Thymus (tissue), 14 donors: ENCODE measurements at places on chromosomes 2 and 18. TPM values are rescaled to one million over a fixed set of nuclear protein-coding genes. Genes with fewer than 3 reads are reported as not detected.

DNA sequence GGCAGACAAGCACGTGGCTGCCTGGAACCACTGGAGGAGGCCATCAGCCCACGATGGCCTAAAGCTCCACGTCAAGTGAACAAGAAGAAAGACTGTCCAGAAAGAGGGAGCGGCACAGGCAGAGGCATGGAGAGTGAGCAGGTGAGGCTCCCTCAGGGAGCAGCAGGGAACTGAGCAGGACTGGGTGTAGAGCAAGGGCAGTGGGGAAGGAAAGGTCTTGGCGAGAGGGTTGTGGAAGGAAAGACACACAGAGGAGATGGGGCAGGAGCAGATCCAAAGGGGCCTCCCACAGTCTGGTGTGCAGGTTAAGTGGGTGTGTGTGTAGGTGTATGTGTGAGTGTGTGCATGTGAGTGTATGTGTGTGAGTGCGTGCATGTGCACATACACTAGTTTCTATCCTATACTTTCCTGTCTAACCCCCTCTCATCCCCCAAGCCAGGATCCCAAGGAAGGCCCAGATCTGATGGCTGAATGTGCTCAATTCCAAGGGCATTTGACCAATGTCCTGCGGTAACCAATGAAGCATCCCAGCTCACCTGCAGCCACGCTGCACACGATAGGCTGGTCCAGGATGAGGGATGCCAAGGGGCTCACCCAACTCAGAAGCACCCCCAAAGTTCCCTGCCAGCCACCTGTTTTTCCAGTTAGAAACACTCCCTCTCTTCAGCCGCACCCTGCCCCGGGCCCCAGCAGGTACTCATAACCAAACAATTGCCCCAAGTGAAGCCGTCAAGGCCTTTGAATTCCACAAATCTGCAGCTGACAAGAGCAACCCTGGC is 262.5 kb upstream of the RAB6C start:
- no peak overlapping the region for H3K4me3 ChIP-seq
- no peaks in the 10 kb centered on the region for H3K4me1 ChIP-seq
- no peak for DNase-seq
- no peaks in the 10 kb centered on the region for H3K27me3 ChIP-seq
- no peaks in the 10 kb centered on the region for H3K36me3 ChIP-seq

DNA sequence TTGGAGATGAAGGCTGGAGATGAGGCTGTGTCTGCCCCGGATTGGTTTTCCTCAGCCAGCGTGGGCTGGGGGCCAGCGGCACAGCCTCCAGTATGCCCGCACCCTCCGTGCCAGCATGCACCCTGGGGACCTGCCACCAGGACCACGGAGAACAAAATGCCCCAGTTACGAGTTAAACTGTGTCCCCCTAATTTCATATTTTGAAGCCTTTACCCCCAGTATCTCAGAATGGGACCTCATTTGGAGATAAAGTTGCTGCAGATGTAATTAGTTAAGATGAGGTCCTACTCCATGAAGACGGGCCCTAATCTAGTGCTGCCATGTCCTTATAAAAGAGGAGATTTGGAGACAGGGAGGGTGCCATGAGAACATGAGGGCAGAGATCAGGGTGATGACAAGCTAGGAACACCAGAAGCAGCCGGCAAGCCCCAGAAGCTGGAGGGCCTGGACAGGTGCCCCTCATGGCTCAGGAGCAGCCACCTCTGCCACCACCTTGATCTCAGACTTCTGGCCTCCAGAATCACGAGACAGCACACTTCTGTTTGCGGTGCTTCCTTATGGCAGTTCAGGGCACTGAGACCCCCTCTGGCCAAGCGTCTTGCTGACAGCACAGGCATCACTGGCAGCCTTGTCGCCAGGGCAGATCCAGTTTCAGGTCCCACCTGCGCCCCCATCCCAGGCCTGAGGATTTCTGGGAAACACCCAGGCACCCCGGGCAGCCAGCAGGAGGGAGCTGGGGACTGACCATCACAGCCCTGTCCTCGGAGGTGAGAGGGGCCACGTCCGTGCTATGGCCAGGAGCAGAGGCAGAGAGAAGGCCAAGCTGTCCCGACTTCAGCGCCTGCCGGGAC is 29.4 kb downstream of the KIF1A start:
- H3K36me3 ChIP-seq, result no peaks in the 10 kb centered on the region
- H3K4me3 ChIP-seq, result no peak overlapping the region
- H3K27me3 ChIP-seq, result no peaks in the 10 kb centered on the region
- no peaks in the 10 kb centered on the region for H3K4me1 ChIP-seq
- DNase-seq, result no peak

- no peak overlapping the region for H3K27ac ChIP-seq
- no peak overlapping the region for H3K4me3 ChIP-seq
- peaks cover 6% of the 10 kb centered on the region for H3K27me3 ChIP-seq
- H3K36me3 ChIP-seq, result no peaks in the 10 kb centered on the region
Measured at GRCh38 chr18:46466234-46467160, 190.5 kb downstream of the LOXHD1 start.

- H3K27me3 ChIP-seq, result no peaks in the 10 kb centered on the region
- DNase-seq, result no peak
- no peak overlapping the region for H3K4me3 ChIP-seq
- H3K27ac ChIP-seq, result no peak overlapping the region
- H3K4me1 ChIP-seq, result no peaks in the 10 kb centered on the region
- H3K36me3 ChIP-seq, result no peaks in the 10 kb centered on the region
Measured at GRCh38 chr2:58107803-58108710, 61.5 kb downstream of the VRK2 start.

DNA sequence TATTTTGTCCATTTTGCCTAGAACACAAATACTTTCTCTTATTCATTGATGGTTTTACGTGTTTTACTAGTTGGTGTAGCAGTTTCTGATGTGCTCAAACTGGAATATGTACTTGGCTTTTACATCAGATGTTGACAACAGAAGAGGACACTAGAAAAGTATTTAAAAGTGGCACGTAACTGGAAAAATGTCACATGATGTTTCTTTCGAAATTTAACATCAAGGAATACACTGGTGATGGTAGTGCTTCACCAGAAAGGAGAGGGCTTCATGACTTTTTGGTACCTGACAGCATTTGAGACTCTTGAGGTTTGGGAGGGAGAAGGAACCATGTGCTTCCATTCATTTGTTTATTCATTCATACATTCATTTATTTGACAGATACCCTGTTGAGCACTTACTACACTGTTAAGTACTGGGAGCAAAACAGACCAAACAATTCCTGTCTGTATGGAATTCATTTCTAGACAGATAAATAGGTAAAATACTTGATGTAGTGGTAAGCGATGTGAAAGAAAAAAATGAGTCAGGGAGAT is 1.5 kb downstream of the GIGYF2 start:
- peaks cover 9% of the 10 kb centered on the region for H3K4me1 ChIP-seq
- H3K27ac ChIP-seq, result no peak overlapping the region
- H3K36me3 ChIP-seq, result peaks cover under 1% of the 10 kb centered on the region
- H3K4me3 ChIP-seq, result peak overlapping the region; percentile 79
- DNase-seq, result no peak

DNA sequence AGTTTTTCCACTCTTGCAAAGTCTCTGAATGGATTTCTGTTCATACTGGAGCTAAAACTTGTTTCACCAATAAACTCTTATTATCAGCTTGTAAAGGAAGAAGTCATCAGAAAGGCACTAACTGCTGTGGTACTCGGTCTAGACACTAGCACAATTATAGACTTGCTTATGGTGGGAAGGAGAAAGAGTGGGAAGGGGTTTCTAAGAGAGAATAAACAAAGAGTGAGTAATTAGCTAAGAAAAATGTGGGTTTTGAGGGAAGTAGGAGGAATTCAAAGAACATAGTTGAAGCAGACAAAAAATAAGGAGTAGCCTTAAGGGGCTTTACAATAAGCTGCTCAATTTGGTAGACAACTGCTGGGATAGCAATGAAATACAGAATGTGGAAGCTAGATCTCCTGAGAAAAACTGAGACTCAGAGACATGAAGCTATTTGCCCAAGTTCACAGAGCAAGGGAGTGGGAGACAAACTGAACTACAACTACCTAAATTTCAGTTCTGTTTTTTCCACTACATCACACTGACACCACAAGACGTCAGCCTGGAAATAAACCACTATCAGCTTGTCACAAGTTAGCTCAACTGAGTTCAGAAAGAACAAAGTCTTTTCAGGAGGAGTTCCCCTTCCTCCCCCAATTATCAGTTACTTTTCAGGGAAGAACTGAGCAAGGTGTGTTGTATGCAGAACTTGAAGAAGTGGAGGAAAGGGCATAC is 59.7 kb downstream of the MAP4K3 start:
- H3K4me3 ChIP-seq, result no peak overlapping the region
- H3K27me3 ChIP-seq, result no peaks in the 10 kb centered on the region
- no peak for DNase-seq
- H3K4me1 ChIP-seq, result no peaks in the 10 kb centered on the region
- H3K27ac ChIP-seq, result peak overlapping the region; percentile 34

DNA sequence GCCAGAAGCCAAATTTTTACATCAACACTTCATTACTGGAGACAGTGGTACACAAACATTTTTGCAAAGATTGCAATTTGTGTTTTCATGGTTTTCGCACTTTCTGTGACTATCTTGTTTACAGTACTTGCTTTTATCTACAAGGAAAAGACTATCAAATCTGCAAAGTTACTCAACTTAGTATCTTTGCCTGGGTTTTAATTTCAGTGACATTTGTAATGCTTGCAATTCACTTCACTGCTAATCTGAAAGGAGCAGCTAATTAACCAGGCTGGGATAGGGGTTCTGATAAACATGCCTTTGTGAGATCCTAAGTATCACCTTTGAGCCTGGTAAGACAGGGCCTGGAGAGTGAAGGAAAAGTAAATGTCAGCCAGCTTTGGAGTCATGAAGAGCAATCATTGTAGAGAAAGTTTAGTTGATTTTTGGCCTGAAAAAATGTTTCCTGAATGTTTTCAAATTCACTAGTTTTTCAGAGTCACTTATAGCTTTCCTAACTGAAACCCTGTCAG is 194.2 kb downstream of the RIT2 start:
- no peaks in the 10 kb centered on the region for H3K36me3 ChIP-seq
- H3K4me1 ChIP-seq, result no peaks in the 10 kb centered on the region
- no peak overlapping the region for H3K27ac ChIP-seq
- H3K27me3 ChIP-seq, result no peaks in the 10 kb centered on the region
- H3K4me3 ChIP-seq, result no peak overlapping the region

The SPIRE1 gene
- total RNA-seq, result 7.6 TPM
